ENCODE measurements at places on chromosomes 11 and 22.

GRCh38 chr11:68659158-68659921, 25.0 kb upstream of the GAL start:
- H3K4me3 ChIP-seq = no peak overlapping the region
- H3K36me3 ChIP-seq = no peaks in the 10 kb centered on the region
- peaks cover 74% of the 10 kb centered on the region for H3K27me3 ChIP-seq
- H3K4me1 ChIP-seq = peaks cover 5% of the 10 kb centered on the region

- H3K27me3 ChIP-seq = no peaks in the 10 kb centered on the region
- peak; percentile 32 for DNase-seq
- H3K4me3 ChIP-seq = no peak overlapping the region
- H3K36me3 ChIP-seq = peaks cover 24% of the 10 kb centered on the region
- no peak overlapping the region for H3K27ac ChIP-seq
These were observed 18.4 kb downstream of the SELENOO start for GRCh38 chr22:50218996-50219727.

- DNase-seq = peak; percentile 20
- H3K27ac ChIP-seq = no peak overlapping the region
These were observed 128.0 kb upstream of the ANO1 start for GRCh38 chr11:69950120-69950519.

DNA sequence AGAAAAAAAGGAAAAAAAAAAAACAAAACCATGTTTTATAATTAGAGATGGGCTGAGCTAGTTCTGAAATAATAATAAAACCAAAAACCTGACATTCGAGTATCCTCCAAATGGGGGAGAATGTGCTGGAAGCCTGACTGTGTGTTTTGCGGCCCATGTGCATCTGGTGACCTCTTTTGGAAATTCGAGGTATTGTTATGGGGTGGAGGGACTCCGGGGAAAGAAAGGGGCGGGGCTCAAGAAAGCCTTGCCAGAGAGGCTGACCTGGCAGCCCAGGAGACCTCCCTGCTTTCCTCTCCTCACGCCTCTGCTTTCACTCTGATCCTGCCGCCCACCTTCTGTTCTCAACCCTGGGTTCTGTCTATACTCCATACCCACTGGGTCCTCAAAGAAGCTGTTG, 72.9 kb downstream of the CTTN start:
- H3K27ac ChIP-seq = no peak overlapping the region
- H3K27me3 ChIP-seq = no peaks in the 10 kb centered on the region
- peaks cover 5% of the 10 kb centered on the region for H3K36me3 ChIP-seq

- H3K4me3 ChIP-seq = no peak overlapping the region
- H3K27me3 ChIP-seq = peaks cover 48% of the 10 kb centered on the region
- no peaks in the 10 kb centered on the region for H3K4me1 ChIP-seq
- H3K27ac ChIP-seq = no peak overlapping the region
- no peaks in the 10 kb centered on the region for H3K36me3 ChIP-seq
These were observed 9.5 kb downstream of the ELFN2 start for GRCh38 chr22:37417677-37418348.

GRCh38 chr11:66317322-66317722, 478 bp upstream of the CD248 start:
- peak overlapping the region; percentile 66 for H3K4me3 ChIP-seq
- no peaks in the 10 kb centered on the region for H3K36me3 ChIP-seq
- DNase-seq = peak; percentile 18
- no peaks in the 10 kb centered on the region for H3K27me3 ChIP-seq
- H3K4me1 ChIP-seq = peaks cover 43% of the 10 kb centered on the region
- H3K27ac ChIP-seq = peak overlapping the region; percentile 32
